AG20443 (cell line): ENCODE measurements at places on chromosomes 6 and 20.
A peak's percentile ranks its signal among the peaks of the same experiment; 100 is the strongest.

DNA sequence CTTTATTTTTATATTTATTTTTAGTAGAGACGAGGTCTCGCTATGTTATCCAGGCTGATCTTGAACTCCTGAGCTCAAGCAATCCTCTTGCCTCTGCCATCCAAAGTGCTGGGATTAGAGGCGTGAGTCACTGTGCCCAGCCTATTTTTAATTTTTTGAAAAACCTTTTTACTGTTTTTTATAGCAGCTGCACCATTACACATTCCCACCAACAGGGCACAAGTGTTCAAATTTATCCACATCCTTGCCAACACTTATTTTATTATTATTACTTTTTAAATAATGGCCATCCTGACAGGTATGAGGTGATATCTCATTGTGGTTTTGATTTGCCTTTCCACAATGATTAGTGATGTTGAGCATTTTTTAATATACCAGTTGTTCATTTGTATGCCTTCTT is 42.5 kb downstream of the PACSIN1 start:
- DNase-seq = no peak

- DNase-seq = no peak
Measured at GRCh38 chr6:169783401-169783800, 32.0 kb downstream of the ERMARD start.

- no peak for DNase-seq
Measured at GRCh38 chr6:90237350-90237990, 59.2 kb downstream of the BACH2 start.

- DNase-seq = no peak
Measured at GRCh38 chr20:24840121-24840713, 108.9 kb upstream of the CST7 start.

GRCh38 chr6:134123666-134124208 is 71.3 kb upstream of the SLC2A12 start:
- no peak for DNase-seq

DNA sequence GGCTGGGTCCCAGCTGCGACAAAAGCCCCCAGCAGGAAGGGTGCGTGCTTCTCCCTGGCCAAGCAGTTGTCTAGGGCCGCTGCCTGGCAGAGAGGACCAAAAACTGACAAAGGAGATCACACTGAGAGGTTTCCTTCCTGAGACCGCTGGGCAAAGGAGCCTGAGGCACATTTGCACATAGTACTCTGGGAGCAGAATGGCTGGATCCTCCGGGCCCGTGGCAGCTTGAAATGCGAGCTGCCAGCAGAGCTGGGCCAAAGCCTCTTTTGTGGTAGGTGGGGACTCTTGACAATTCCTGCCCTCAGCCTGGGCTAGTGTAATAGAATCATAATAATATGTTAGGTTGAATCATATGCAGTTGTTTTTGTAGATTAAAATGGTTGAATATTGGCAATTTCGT is 33.1 kb upstream of the RNF8 start:
- DNase-seq = no peak

GRCh38 chr20:46212252-46212651 is 94.1 kb downstream of the CD40 start:
- no peak for DNase-seq

GRCh38 chr6:15032015-15032414 is 213.9 kb upstream of the JARID2 start:
- DNase-seq = no peak

GRCh38 chr6:42860036-42860435 is 19.4 kb upstream of the RPL7L1 start:
- no peak for DNase-seq

DNA sequence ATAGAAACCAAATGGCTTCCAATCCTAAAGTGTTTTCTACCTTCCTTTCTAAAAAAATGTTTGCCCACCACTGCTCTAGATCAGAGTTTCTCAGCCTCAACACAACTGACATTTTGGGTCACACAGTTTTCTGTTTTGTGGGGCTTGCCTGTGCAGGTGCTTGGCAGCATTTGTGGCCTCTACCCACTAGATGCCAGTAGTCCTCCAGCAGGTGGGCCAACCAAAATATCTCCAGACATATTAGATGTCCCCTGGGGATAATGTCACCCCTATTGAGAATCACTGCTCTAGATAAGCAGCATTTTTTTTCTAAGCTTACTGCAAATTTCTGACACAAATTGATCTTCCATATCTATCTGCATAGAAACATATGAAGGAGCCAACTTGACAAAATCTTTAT is 26.3 kb upstream of the EPM2A start:
- no peak for DNase-seq

GRCh38 chr20:1944345-1945091 is 49.3 kb downstream of the SIRPA start:
- no peak for DNase-seq

GRCh38 chr6:105402090-105402938 is 568 bp downstream of the PREP start:
- DNase-seq = peak; percentile 44

- peak; percentile 90 for DNase-seq
Measured at GRCh38 chr6:7414811-7415210, 25.2 kb downstream of the RIOK1 start.

DNA sequence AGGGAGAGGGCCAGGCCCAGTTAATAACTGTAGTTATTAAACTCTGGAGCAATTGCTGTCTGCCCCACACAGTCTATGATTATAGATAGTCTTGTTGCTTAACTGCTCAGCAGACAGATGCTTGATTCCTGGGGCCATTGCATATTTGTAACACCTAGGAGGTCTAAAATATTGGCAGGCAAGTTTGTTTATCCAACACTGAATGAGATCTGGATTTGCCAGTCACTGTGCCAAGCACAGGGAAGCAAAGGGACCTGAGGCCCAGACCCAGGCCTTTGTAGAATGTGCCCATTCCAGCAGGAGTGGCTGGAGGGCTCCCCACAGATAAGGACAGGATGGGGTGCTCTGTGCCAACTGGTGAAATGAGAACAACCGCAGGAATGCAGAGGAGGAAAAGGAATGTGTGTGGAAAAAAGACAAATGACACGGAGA is 17.6 kb upstream of the ENTPD6 start:
- DNase-seq = no peak

GRCh38 chr6:148134592-148134991 is 208.0 kb upstream of the SASH1 start:
- DNase-seq = no peak

DNA sequence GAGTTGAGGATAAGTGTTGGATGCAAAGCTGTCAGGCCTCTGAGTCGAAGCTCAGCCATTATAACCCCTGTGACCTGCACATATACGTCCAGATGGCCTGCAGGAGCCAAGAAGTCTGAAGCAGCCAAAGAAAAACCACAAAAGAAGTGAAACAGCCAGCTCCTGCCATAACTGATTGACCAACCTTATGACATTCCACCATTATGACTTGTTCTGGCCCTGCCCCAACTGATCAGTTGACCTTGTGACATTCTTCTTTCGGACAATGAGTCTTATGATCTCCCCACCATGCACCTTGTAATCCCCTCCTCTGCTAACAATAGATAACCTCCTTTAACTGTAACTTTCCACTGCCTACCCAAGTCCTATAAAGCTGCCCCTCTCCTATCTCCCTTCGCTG is 133.7 kb upstream of the AGPAT4 start:
- DNase-seq = no peak

DNA sequence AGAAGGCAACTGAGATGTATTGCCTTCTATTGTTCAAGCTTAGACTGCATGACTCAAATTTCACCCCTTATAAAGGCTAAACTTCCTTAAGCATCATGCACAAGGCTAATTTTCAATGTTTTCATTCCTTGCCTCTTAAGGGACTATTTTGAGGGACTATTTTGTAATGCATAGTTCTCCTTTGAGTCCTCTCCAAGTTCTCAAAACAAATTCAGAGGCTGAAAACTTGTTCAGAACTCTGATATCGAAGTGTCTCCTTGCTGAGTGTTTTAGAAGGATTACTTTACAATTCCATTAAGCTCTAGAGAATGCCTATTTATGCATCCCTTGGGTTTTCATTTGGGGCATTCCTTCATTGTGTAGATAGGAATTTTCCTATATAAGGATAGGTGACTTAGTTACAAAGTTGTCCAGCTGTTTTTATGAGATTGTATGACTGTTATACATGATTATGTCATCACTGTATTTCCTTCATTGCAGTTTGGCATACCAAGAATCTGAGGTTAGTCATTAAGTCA is 41.7 kb downstream of the COL19A1 start:
- DNase-seq = no peak

DNA sequence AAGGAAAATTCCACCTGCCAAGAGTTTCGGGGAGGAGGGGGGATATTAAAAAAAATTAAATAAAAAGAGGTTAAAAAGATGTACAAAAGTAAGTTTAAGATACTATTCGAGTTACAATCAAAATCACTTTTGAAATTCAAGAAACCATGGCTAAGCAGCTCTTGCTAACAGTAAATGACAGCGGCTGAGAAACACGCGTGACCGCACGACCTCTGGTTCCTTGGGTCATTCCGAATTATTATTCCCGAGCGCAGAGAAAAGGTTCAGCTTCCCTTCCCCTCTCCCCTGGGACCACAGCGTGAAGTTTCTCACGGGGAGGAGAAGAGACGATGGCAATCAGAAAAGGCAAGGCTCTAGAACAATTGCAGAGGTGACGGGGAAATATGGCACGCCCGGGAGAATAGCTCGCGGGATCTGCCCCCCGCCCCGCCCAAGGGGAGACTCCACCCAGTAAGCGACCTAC is 496 bp downstream of the TMEM242 start:
- peak; percentile 94 for DNase-seq

GRCh38 chr6:8875986-8876385 is 440.6 kb upstream of the SLC35B3 start:
- DNase-seq = no peak

- DNase-seq = no peak
Measured at GRCh38 chr20:46148313-46149208, 30.4 kb downstream of the CD40 start.

GRCh38 chr6:113276601-113277000 is 580.5 kb upstream of the MARCKS start:
- no peak for DNase-seq

DNA sequence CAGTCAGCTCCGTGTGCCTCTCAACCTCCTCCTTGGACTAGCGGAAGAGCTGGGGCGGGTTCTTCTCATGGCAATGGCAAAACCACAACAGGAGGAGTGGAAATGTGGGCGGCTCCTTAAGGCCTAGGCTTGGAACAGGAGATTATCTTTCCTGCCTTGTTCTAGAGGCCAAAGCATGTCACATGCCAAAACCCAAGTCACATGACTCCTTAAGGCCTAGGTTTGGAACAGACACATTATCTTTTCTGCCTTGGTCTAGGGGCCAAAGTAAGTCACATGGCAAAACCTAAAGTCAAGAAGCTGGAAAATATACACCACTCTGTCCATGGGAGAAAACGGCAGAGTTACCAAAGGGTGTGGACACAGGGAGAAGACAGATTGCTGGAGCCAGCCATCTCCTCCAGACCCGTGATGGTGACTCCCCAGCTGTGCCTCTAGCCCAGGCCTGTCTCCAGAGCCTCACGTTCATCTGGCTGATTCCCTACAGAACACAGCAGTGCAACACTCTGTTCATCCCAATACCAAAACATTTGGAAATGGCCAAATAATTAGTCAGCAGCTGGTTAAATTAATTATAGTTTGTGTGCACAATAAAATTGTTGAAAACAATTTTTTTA is 34.2 kb downstream of the ANKRD60 start:
- DNase-seq = peak; percentile 38

GRCh38 chr6:43544461-43544860 is 27.6 kb downstream of the POLR1C start:
- no peak for DNase-seq

DNA sequence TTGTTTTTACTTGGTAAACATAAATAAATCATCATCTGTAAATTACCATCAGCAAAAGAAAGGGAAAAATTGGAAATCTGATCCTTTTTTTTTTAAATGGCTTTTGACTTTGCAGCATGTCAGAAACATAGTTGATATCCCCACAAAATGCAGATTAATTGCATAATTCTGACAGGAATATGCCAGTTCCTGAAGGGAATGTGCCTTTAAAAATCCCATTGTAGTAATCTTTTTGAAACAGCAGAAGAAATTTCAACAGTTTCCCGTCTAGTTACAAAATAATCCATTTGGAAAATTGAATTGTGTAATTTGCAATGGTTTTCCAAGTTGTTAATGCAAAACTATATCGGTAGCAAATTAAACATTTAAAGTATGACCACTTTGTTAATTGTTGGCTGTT is 95.2 kb downstream of the DOK5 start:
- DNase-seq = no peak

DNA sequence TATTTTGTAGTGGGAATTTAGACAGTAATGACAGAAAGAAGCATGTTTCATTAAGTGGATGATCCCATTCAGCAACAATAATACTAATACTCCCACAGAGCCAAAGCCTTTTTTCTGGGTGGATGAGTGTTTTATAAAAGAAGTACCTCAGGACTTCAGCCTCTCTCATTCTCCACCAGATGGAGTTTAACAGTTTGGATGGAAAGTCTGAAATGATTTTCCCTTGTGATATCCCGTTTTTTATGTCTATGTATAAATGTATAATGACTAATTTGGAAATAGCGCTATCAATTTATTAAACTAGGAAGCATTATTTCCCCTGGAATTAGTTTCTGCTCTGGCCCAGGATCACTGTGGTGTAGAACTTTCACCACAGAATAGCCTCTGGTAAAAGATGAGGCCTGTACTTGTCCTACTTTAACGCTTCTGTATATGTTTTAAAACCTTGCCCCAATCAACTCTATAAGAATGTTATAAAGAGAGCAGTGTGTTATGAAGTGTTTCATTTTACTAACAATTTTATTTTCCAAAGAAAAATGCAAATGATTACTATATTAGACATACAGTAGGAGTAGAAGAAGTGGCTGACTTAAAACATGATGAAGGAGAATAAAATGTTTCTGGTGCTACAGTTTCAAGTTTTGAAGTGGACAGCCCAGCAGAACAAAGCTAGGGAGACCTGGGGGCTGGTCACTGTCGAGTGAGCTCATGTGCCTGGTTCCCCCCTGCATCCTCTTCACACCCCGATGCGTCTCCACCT is 135.6 kb downstream of the HIVEP1 start:
- DNase-seq = no peak

DNA sequence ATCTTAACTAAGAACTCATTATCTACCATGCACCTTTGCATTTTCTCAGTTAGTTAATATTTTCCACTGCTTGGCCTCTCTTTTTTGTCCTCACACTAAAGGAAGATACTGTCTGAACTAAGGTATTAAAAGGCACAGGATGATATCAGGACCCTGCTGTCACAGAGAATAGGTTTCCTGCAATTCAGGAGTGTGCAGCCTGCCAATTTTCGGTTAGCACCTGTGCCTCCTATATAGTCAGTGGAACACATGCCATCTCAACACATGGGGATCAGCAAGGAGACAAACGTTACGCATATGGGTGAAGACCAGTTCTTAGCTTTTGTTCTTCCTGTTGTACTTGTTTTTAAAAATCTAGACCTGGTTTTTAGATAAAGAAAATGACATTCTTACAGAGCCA is 71.0 kb downstream of the FUT9 start:
- DNase-seq = no peak

GRCh38 chr20:47677635-47678453 is 107.4 kb downstream of the SULF2 start:
- DNase-seq = peak; percentile 47
